Stimulated activated naive CD4-positive, alpha-beta T cell treated with Interleukin-2 at 50 U/mL for 16 hours (primary cell): ENCODE measurements at places on chromosomes 2 and 18.

GRCh38 chr18:76985156-76985950, 147.2 kb downstream of the MBP start:
- DNase-seq, result no peak

GRCh38 chr2:6833300-6833604, 32.5 kb downstream of the CMPK2 start:
- no peak for DNase-seq

GRCh38 chr2:69615078-69615625, 28.4 kb downstream of the AAK1 start:
- DNase-seq, result no peak

DNA sequence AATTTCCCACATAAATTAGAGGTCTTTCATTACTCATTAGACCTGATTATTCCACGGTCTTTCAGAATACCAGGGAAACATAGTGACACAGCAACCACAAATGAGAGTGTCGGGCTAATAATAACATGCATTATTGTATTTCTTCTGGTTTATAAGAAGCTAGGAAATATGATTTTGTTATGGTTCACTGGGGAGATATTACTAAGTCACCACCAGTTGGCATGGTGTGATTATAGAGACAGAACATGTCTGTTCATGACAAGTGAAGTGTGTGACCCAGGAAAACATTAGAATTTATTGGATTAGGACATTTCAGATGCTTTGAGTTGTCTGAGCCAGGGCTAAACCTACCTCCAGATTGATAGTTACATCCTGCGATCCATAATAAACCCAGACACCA, 494.4 kb downstream of the FBXO15 start:
- DNase-seq, result no peak

DNA sequence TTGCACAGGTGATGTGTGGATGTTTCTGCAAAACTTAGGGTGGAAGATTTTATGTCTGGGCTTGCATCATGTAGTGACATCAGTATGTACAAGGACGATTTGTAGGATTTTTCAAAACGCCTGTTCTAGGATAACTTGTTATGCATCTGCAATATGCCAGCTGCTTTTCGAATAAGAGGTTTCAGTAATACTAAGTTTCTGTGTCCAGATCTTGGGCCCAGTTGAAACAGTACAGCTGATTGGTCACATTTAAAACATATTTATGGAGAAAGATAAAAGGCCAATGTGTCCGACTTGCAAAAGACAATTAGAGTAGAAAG, 1.2 kb downstream of the PTPN4 start:
- no peak for DNase-seq

DNA sequence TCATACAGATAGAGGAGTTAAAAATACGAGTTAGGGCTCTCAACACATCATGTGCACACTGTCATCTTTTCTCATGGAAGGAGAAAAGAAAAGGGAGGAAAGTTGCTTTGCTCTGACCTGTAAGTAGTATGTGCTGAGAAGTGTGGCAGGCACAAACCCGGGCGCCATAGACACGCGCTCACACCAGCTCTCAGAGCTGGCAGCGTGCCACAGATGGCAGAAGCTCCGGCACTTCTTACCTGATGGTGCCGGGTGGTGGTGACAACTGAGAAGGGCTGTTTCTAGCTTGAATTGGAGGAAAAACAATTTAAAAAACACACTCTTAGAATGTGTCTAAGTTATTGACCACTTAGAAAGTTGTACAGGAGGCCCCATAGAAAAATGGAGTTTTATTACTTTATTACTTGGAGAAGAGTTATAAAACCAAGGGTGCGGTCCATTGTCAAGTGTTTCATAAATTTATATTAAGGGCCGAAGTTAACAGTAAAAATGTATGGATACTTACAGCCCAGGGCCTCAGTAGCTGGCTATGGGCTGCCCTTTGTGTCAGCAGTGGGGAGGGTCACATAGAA, 92.2 kb downstream of the DPP4 start:
- DNase-seq, result no peak

- DNase-seq, result no peak
These were observed 32.7 kb upstream of the GPC1 start for GRCh38 chr2:240402566-240403272.

- no peak for DNase-seq
These were observed 61.1 kb downstream of the ASB1 start for GRCh38 chr2:238487652-238488346.

GRCh38 chr2:186560254-186560653, 29.6 kb upstream of the ITGAV start:
- DNase-seq, result no peak

GRCh38 chr2:55843096-55843993, 80.2 kb downstream of the EFEMP1 start:
- no peak for DNase-seq

DNA sequence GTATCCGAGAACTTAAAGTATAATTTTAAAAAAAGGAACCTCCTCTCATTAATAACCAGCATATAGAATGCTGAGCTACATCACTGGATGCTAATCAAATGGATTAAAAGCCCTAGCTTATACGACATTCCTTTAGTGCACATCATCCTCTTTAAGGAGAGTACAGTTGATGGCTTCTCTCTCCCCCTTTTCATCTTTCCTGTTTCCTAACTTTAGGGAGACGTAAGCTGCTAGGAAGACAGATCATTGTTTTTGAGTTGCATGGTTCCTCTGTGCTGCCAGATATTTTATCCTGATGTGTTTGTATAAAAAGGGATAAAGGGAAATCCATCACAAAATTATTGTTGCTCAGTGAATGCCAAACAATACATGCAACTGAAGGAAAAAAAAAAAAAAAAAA, 94.2 kb downstream of the SLC8A1 start:
- DNase-seq, result no peak

- DNase-seq, result no peak
These were observed 47.8 kb upstream of the DAPL1 start for GRCh38 chr2:158747281-158747680.

- DNase-seq, result no peak
These were observed 18.8 kb upstream of the SOS1 start for GRCh38 chr2:39139511-39140237.

GRCh38 chr2:151842830-151843690, 14.8 kb upstream of the ARL5A start:
- DNase-seq, result no peak

GRCh38 chr2:71074893-71075395, 6.5 kb downstream of the NAGK start:
- DNase-seq, result no peak

- no peak for DNase-seq
These were observed 217.1 kb downstream of the ZNF521 start for GRCh38 chr18:25134861-25135260.

GRCh38 chr2:46490521-46491141, 11.3 kb downstream of the TMEM247 start:
- no peak for DNase-seq

GRCh38 chr2:136402281-136402680, 284.3 kb upstream of the CXCR4 start:
- no peak for DNase-seq

DNA sequence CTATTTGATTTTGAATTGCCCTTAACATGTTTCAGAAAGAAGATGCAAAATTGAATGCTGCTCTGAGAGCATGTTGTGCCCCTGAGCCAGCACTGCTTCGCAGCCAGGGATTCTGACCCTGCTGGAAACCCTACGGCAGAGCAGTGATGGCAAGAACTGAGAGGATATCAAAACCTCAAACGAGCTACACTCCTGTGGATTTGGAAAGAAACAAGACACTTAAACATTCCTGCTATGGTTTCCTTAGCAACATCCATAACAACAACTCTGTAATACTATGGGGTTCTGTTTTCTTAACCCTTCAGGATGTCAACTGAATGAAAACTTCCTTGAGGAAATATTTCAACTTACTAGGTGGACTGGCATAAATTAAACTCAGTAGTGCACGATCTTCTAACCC, 649.1 kb downstream of the NYAP2 start:
- no peak for DNase-seq

DNA sequence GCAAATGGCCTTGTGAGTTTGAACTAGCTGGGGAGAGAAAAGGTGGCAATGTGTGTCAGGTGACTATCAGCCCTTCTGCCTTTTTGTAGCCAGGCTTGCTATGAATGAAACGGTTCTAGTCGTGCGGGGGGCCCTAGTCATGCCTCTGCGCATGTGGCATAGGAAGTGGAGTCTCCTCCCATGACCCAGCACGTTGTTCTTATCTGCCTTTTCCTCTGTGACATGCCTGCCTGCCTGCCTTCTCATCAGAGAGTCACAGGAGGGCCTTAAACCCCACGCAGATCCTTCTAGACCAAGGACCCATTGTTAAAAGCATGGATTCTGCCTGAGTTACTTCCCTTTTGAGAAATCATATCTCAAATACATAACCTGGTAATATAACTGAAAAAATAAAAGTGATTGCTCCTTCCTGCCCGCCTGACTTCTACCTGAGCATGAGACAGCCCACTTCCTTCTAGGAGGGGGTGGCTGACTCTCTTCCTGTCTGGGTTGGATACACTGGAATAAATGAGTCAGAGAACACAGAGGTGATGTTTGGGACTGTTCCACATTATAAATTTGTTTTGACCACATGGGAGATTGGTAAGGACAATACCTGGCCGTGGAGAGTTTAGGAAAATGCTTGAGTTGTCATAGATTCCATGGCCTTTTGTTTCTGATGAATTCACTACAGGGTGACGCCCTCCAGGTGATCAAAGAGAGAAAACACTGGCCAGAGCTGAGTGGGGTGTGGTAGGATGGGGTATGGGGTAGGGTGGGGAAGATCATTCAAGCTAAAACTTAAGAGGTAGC, 49.8 kb downstream of the FBLN7 start:
- peak; percentile 82 for DNase-seq
